ENCODE measurements at places on chromosomes 11 and 22.

- DNase-seq: no peak
Observed at GRCh38 chr22:36922711-36923110, 9.3 kb downstream of the CSF2RB start.

- no peak for DNase-seq
Observed at GRCh38 chr11:33703788-33704187, 3.2 kb upstream of the C11orf91 start.

DNA sequence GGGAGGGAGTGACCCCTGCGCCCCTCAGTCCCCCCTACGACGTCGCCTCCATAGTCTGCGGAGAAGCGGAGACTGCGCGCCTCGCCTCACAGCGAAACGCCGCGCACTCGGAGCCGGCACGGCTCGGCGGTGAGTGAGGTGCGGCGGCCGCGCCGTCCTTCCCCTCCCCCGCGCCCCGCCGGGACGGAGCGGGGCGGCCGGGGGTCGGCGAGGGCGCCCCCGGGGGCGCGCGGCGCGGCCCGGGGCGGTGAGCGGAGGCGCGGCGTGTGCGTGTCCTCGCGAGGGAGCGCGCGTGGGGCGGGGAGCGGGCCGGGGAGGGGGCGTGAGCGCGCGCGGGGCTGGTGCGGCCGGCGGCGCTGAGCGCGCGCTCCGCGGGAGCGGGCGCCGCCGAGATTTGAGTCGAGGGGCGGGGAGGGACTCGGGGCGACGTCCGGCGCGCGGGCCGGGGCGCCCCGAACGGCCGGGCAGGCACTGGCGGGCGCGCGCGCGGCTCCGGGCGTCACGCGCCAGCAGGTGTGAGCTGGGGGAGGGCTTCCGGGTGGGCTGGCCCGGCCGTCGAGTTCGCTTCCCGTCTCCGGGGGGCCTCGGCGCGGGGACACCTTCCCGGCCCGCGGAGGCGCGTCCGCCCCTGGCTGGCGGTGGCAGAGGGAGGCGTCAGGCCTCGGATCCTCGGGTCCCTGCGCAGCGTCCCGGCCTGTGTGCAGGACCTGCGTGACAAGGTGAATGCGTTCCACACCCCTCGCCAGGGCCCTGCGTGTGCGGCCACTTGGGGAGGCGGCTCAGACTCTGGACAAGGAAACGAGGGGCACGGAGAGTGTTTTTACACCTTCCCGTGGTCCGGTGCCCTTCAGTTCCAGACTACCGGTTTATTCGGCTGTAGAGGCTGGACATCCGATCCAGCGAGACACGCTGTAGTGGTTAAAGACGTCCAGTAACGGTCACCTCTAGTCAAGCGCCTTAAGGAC lies 50.4 kb downstream of the FAM83F start:
- no peak for DNase-seq

DNA sequence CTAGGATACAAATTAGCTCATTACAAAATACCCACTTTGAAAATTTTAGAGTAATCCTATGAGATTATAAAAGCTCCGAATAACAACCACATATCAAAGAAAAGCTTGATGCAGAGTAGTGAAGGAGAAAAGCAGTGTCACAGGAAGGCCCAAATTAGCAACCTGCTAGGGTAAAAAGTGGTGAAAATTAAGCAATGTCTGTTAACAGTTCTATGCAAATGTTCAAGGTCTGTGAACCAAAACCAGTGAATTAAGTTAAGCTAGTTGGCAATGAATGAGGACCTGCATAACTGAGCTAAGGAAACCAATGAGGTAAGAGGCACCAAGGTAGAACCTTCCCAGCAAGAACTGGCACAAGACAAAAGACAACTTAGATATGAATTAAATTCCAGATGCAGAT lies 29.6 kb downstream of the PRDM10 start:
- DNase-seq: peak; percentile 78

DNA sequence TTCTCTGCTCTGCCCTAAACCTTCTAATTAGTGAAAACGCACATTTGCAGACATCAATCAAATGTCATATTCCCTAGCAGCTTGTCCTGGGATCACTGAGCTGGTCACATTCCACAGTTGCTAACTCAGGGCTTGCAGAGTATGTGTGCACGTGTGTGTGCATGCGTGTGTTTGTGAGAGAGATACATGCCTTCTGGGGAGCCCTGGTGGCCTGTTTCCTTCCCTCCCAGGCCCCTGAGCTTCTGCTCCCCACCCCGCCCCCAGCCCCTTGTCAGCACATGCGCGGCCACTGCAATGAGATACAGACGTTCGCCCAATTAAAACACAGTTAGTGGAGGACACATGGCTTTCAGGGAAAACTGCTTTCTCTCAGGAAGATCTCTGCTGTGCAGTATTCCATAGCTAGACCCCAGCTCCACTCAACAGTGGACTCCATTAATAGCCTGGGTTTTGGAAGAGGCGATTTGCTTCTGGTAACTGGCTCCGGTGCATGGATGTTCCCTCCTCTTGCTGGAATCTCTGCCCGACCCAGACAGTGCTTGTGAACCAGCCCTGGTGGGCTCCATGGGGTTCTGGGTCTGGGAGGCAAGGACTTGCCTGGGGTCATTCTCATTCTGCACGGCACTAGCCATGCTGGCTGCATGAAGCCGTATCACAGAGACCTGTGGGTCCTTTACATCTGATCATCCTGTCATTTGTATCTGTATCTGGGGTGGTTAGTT lies 17.7 kb downstream of the LRP5 start:
- no peak for DNase-seq

DNA sequence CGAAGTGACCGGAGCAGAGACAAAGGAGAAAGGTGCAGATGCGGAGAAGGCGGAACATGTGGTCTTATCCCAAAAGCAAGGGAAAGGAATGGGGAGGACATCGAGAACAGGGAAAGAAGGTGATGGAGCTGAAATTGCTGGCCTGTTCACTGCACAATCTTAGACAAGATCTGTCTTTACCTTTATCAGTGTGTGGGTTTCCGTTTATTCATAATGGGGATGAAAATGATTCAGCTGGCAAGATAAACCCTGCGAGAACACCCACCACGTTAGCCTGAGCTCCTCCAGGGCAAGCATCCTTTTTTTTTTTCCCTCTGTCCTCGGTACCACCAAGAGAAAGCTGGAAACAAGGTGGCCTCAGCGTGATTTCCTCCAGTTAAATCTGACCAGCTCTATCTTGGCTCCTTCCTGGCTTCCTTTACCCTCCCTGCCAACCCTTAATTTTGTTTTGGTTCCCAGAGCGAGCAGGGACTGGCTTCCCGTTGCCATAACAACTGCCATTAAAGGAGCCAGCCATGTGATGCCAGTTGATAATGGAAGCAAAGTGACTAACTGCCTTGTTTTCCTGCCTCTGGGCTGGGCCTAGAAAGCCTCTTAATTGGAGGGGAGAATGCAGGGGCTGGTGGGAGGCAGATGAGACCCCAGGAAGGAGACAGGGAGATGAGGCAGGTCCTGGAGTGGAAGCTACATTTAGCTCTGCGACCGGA lies 4.2 kb downstream of the SGSM1 start:
- no peak for DNase-seq
